ENCODE measurements at places on chromosomes 5 and 9.

DNA sequence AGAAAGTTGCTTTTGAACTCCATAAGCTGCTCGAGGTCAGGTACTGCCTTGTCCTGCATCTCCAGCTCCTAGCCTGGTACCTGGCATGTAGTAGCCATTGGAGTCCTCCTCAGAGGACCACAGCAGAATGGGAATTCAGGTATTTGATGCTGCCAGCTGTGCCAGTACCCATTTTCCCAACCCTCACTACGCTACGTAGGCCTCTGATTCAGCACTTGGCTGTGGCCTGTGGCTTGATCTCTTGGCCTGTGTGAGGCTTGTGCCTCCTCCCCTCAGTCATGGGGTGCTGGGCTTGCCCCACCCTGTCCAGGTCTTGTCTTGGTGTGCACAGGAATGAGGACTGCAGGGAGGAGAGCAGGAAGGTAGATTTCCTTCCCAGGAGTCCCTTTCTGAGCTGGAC, 11.8 kb downstream of the OTULIN start:
- no peak for DNase-seq

DNA sequence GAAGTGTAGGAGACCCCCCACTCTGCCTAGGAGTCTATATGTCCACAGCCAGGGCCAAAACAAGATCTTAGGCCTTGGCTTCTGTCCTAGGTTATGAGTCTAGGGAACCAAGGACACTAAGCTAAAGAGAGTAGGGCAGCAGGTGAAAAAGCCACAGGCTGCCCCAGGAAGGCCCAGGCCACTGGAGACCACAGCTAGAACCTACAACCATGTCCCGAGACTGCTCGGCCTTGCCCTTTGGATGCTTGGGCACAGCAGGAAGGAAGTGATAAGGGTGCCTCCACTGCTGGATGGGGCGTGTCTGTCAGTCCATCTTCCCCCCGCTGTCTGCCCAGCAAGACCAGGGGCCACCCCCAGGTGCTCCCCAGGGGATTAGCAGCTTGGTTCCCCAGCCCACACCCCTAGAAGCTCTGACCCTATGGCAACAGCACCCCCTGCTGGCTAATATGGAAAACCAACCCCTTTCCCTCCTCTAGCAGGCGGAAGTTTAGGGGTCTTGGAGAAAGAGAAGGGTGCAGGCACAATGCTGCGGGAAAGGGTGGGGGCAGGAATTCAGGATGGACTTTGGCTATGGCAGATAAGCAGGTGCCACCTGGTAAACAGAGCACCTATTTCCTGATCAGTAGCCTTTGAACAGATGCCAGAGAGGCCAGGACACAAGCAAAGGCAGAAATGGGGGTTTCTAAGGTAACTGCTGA, 10.5 kb upstream of the IRF1 start:
- DNase-seq = no peak

DNA sequence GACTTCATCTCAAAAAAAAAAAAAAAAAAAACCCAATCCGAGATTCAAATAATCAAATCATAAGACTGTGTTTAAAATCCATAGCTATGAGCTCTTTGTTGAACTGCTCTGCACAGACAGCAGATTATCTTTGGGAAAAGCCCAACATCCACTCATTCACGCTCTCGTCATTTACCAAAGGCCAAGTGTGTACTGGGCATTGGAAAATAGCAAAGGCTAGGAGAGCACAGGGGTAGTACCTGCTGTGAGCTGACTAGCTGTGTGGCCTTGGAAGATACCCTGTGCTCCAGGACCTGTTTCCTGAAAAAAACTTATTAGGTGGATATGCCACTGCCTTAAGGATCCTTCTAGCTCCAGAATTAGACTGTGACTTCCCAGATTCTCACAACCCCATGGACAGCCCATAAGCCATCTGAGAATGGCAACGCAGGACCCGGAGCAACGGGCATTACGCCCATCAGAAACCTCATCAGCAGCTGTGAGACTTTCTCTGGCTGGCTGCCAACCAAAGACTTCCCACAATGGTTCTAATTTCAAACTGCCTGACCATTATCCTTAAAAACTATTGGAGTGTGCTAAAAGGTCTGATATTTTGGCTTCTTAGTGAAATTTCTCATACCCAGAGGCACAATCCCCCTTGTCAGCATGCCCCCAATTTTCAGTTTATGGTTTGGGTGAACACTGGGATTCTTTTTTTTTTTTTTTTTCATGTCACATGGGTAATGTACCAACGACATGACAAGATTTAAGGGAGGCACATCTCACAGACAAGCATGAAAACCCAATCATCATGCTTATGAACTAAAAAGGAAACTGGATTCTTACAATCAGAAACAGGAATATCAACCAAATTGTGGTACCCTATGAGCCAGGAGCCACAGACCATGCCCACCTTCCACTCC, 16.8 kb downstream of the SERINC5 start:
- DNase-seq = no peak

- DNase-seq = no peak
Measured at GRCh38 chr5:151864061-151864748, 60.4 kb downstream of the GLRA1 start.
